NCI-H1105 (cell line): ENCODE measurements at places on chromosomes 3 and 15.

- no peak for DNase-seq
Observed at GRCh38 chr15:32956006-32956405, 238.2 kb downstream of the GREM1 start.

DNA sequence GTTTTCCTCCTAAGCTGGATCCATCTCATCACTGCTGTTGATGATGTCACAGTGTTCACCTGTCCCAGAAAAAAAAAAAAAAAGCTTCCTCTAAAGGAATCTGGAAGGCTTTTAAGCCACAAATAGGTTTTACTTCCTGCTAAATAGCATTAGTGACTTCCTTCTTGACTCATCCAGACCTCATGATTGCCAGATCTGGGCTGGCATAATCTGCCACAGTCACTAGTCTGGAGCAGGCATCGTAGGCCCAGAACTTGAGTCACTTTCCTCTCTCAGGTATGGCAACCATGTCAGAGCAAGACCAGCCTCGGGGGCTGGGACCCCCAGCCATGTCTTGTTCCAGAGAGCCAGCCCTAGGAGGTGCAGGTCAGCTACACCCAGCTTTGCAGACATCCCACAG is 266.5 kb upstream of the CADM2 start:
- DNase-seq: no peak

GRCh38 chr15:100740138-100740537 is 137.7 kb downstream of the ASB7 start:
- DNase-seq: no peak

- DNase-seq: no peak
Observed at GRCh38 chr3:58574106-58574505, 3.1 kb downstream of the FAM107A start.

DNA sequence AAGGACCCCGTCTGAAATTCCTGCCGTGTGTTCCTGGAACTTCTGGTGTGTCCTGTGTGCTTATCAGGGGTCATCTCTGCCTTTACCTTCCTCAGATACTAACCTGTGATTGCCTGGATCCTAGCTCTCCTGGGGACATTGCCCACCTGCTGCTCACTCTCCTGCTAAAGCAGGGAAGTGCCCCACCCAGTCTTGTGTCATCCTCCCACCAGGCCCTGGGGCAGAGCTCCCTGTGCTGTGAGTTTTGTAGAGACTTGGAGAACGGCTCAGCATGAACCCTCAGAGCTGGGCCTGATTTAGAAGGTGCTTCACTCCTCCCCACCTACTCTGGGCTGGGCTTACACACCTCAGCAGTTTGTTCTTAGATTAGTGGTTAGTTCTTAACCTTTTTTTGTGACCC is 3.8 kb upstream of the TMEM44 start:
- DNase-seq: no peak

GRCh38 chr3:190375246-190375645 is 12.7 kb upstream of the CLDN16 start:
- DNase-seq: no peak

DNA sequence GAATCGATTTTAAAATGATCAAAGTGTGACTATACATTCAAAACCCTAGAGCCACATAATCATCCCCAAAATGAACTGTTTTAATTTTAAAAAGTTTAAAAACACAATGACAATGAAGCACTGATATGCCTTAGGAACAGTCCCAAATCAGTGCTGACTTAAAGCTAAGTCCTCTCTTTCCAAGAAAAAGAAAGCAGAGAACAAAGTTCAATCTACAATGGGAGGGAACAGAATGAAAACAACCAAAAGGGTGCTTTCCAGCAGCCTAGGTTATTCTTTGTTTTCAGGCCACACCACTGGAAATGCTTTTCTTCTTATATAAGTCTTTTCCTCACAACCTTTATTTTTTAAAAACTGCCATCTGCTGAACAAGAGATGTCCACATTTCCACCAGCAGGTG is 7.2 kb upstream of the STIMATE start:
- no peak for DNase-seq
